ENCODE measurements at places on chromosomes 6 and 20.

- DNase-seq, result no peak
Measured at GRCh38 chr6:1390946-1391799, 1.8 kb downstream of the FOXF2 start.

- no peak for DNase-seq
Measured at GRCh38 chr20:44171775-44172571, 15.0 kb downstream of the JPH2 start.

GRCh38 chr6:20056350-20056992 lies 155.8 kb downstream of the MBOAT1 start:
- no peak for DNase-seq

- no peak for DNase-seq
Measured at GRCh38 chr6:107819217-107819616, 4.9 kb downstream of the SCML4 start.

DNA sequence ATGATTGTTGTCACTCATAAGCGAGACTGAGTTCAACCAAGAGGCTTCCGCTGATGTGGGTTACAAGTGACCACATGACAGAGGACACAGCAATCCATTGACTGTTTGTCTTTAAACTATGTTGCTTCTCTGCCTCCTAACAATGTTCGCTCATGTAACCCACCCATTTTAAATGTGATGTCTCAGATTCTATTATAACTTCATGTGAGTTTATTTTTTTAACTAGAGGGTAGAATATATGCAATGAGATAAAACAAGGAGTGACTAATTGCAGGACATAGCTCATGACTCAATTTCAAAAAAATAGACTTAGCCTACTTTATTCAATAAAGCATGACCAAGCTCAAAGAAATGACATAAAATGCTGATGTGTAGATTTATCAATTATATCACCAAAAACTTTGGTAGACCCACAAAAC lies 119.2 kb upstream of the SASH1 start:
- DNase-seq, result no peak

- no peak for DNase-seq
Measured at GRCh38 chr6:82870582-82871172, 195.0 kb downstream of the UBE3D start.

- DNase-seq, result no peak
Measured at GRCh38 chr20:9225879-9226278, 157.0 kb downstream of the PLCB4 start.

DNA sequence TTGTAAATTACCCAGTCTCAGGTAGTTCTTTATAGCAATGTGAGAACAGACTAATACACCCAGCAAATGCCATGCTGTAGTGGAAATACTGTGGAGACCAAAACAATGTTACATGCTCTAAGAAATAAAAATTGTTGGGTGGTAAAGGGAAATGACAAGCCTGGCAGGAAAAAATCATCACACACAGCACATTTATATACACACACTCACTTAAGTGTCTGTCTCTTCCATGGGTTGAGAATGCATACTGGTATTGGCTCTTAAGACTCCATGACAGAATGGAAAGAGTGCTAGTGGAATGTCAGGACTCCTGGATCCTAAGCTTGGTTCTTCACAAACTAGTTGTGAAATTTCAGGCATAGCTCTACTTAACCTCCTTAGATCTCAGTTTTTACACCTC lies 343.0 kb downstream of the CD83 start:
- no peak for DNase-seq

GRCh38 chr6:22298475-22298890 lies 1.6 kb upstream of the PRL start:
- no peak for DNase-seq

- DNase-seq, result no peak
Measured at GRCh38 chr6:170305805-170306323, 694 bp upstream of the FAM120B start.

DNA sequence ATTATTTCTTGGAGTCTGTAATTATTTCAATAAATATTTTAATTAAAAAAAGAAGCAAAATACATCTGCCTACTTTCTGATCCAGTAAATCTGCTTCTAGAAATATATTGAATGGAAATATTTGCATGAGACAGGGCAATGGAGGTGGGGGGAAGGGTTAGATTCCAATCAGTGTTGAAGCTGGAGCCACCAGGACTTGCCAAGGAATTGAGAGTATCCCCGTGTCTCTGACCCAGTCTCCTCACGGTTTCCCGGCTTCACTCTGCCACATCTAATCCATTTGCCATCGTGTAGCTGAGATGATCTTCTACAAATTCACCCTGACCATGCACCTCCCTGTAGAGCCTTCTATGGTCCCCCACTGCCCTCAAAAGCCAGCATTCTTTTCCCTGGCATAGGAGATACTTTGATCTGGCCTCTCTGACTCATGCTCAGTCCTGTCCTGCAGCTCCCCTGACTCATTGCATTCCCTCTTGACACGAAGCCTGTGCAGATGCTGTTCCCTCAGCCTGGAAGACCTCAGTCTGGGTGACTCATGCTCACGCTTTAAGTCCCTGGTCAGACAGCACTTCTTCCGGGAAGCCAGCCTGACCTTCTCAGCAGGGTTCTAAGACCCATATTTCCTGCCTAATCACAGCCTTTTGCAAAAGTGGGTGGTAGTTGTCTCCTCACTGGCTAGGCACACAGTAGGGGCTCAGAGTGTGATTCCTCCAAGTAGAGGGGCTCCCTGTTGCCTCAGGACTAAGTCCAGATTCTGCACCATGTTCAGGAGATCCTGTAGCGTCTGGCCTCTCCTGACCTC lies 23.0 kb upstream of the FKBP1A start:
- no peak for DNase-seq

DNA sequence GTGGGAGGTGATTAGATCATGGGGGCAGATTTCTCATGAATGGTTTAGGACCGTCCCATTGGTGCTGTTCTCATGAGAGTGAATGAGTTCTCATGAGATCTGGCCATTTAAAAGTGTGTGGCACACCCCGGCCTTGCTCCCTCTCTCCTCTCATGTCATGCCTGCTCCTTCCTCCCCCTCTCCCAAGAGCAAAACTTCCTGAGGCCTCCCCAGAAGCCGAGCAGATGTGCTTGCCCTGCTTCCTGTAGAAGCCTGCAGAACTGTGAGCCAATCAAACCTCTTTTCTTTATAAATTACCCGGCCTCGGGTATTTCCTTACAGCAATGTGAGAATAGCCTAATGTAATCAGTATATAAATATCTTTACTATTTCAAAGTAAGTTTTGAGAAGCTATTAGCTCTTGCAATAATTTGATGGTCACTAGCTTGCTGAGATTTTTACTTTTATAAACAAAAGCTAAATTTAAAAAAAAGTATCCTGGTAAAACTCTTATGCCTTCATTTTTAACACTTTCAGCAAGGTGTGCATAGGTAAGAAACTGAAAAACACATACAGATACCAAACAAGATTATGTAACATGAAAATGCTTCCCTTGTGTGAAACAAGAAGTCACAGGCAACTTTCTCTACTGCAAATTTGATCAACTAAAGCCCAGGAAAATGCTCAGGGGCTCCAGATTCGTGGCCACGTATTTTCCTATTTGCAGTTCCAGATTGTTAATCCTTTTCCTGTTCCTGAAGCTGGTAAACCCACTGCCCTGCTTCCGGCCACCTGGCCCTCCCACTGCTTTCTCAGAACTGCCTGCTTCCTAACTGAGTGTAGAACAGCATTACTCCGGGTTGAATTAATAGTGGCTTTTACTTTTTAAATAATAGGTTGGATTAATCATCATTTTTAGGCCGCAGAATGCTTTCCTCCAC lies 395.1 kb upstream of the CNR1 start:
- no peak for DNase-seq

GRCh38 chr6:9020001-9020400 lies 584.7 kb upstream of the SLC35B3 start:
- DNase-seq, result no peak

- DNase-seq, result no peak
Measured at GRCh38 chr6:144362042-144363018, 77.2 kb downstream of the UTRN start.

DNA sequence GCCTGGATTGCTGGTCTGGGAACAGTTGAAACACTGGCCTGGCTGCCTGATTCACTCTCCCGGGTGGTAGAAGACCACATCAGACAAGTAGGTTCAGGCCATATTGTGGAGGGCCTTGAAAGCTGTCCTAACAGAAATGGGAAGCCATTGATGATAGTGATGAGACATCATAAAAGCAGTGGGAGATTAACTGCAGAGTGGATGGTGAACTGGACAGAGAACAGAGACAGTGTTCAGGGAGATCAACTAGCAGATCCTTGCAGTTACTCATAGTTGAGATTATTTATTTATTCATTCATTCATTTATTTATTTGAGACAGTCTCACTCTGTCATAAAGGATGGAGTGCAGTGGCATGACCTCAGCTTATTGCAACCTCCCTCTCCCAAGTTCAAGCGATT lies 30.2 kb upstream of the MCM3 start:
- DNase-seq, result no peak

DNA sequence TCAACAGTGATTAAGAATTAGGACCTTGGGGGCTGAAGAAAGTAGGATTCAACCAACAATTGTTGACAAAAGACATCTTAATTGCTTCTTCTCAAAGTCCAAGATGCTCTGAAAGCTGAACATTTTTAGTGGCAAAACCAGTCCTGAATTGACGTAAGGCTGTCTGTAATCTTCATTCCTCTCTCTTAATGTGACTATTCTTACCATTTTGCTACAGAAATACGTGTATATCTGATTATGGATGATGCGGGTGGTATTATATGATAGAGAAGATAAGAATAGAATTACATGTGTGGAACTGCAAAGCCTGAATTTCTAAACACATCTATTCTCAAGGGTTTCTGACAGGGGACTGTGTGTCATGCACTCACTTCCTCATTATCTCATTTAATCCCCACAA lies 130.3 kb upstream of the SASH1 start:
- no peak for DNase-seq

- DNase-seq, result no peak
Measured at GRCh38 chr6:40611912-40612311, 24.7 kb upstream of the LRFN2 start.

DNA sequence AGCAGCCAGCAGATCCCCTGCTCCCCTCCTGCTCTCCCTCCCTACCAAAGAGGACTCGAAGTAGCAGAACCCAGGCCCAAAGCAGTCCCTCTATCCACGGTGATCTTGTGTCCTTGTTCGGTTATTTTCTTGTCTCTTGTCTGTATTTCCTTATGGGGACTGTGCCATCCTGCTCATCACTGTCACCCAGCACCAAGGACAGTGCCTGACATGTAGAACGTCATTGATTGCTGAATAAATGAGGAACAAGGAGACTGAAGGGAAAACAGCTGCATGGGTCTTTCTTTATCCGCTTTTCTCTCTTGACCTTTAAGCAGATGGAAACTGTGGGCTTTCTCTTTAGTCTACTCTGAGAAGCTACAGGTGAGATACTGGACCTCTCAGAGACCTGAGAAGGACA lies 29.4 kb upstream of the ZNF831 start:
- peak; percentile 2 for DNase-seq

- DNase-seq, result no peak
Measured at GRCh38 chr6:119960456-119960855, 610.9 kb upstream of the MAN1A1 start.

DNA sequence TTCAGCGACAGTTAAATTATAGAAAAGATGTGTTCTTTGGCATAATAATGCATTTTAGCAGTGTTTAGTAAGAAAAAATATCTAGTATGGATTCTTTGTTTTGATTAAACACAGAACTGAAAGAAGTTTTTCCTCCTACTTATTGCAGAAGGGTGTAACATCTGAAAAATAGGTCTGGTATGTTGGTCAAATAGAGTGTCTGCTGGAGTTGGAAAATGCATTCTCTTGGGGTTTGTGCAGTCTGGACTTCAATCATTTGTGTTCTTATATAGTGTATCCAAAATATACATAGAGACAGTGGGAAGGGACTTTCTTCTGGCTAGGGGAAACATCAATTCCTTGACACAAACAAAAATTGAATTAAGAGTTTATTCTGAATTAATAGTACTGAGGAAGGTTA lies 132.4 kb upstream of the MAN1A1 start:
- no peak for DNase-seq

GRCh38 chr6:111994791-111995190 lies 59.1 kb upstream of the CCN6 start:
- no peak for DNase-seq

- no peak for DNase-seq
Measured at GRCh38 chr6:21949211-21949801, 347.5 kb downstream of the PRL start.

GRCh38 chr20:31573555-31574321 lies 31.4 kb upstream of the ID1 start:
- no peak for DNase-seq

DNA sequence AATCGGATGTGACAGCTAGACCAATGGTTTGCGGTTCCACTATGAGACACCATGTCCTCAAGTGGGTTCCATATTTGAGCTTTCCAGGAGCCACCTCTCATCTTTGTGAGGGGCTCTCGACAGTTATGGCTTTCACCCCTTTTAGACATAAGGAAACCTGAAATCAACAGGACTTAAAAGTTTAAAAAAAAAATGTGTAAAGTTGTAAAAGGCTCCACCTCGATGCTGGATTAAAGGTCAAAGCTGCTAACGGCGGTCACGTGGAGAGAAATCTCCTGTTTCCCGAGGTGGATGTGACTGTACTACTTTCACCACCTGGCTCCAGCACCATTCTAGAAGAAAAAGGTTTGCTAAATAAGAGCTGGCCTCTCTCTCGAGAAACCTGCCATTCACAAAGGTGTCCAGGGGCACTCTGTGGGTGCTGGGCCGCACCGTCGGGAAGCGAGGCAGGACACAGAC lies 542 bp downstream of the ATP5F1E start:
- DNase-seq, result no peak

DNA sequence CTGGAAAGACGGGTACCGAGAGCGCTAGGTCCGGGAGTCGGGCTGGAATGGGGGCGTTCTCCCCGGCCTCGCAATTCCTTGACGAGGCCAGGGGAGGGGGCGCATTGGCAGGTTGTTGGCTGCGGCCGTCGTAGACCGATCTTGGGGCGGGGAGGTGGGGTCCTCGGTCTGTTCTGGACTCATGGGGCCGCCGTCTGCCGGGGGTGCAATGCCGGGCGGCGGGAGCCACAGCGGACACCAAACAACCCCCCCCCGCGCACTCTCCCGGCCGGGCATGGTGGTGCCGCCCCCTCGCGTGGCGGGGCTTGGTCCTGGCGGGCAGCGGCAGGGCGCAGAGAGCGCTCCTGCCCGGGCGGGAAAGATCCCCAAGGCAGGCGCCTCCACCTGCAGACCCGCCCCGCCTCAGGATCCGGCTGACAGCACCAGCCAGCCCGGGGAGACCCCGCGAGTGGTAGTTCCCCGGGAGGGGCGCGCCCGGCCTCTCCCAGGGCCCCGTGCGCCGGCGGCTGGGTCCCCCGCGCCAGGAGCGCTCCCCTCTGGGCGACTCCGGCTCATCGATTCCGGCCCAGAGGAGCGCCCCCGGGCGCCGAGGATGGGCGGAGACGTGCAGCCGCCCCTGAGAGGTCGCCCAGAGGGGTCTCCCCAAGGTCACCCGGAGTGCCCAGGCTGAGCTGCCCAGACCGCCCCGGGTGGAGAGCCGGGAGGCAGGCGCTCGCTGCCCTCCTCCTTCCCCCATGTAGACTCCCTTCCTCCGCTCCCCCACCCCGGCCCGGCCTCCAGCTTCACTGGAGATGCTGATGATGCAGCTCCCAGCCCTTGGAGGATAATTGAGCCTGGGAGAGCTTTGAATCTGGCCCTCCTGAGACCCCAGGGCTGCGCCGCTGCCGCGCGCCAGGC lies 709 bp downstream of the PPP1R16B start:
- DNase-seq, result no peak

GRCh38 chr20:20665606-20666332 lies 46.7 kb downstream of the RALGAPA2 start:
- DNase-seq, result no peak

Measured in SIG-M5 (cell line).